Activated T-helper 1 cell treated with anti-CD3 and anti-CD28 coated beads, Interleukin-12 subunit alpha, Interleukin-12 subunit beta, Interleukin-2, Interleukin-4 antibody, amounts not matched to agents 30 ng/mL and 10 ng/mL and 1 ng/mL, durations not matched to agents 14 hours and 24 hours and 36 hours (primary cell): ENCODE measurements at places on chromosomes 3 and 15. TPM values are rescaled to one million over a fixed set of nuclear protein-coding genes. Genes with fewer than 3 reads are reported as not detected.

Gene CAND2
- total RNA-seq = 0.29 TPM in 2 replicates

- no peak overlapping the region for H3K4me3 ChIP-seq
- no peak overlapping the region for H3K27ac ChIP-seq
- no peak for DNase-seq
- peaks cover 7% of the 10 kb centered on the region for H3K36me3 ChIP-seq
Measured at GRCh38 chr15:99735868-99736267, 2.6 kb upstream of the LYSMD4 start.

DNA sequence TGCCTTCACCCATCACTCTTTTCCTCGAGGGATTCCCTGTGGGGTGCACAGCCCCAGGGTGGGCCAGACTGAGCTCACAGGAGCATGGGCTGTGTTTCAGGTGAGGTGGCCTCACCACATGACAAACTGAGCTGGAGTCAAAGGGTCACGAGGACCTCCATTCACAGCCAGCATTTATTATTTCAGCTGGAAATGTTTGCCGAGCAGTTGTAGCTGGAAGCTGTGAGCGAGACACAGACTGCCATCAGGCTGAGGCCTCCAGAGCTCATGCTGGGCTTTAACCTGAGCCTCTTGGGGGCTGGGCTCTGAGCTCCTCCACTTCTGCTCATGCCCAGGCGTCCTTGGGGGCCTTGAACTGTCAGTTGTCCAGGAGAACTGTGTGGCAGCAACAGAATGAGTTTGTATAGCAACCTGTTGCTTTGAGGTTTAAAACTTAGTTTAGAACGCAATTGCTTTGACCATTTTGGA, 57.5 kb downstream of the FLNB start:
- DNase-seq = no peak
- no peak overlapping the region for H3K4me3 ChIP-seq
- no peaks in the 10 kb centered on the region for H3K27me3 ChIP-seq

Gene GOLGA8J
- 0.23 TPM in 1 of 2 replicates, not detected in the other for total RNA-seq

DNA sequence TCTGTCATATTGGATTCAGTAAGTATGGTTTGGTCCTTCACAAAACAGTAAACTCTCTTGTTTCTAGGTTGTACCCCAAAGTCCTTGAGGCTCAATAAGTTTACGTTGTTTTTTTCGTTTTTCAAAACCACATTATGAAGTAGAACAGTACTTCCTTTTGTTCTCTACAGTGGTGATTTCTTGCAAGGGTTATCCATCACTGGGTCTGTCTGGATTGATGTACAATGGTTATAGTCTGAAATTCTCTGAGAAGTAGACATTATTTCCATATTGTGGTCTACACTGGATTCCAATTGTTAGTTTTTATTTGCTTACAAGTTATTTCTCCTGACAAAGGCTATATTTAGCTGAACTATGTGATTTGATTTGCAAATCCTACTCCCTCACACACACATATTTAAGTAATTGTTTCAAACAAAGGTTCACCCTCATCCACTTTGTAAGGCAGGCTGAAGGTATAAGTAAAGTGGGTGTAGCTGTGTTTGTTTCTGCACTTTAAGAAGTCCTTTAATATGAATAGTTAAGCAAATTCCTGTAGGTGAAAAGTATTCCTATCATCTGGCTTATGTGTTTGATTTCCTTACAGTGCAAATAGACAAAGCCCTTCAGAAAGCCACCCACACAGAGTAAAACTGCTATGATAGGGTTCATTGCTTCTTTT, 64.2 kb upstream of the MME start:
- no peaks in the 10 kb centered on the region for H3K36me3 ChIP-seq
- H3K4me3 ChIP-seq = no peak overlapping the region
- DNase-seq = no peak
- no peak overlapping the region for H3K27ac ChIP-seq

GRCh38 chr3:120664926-120665325, 17.1 kb downstream of the HGD start:
- no peak overlapping the region for H3K27ac ChIP-seq
- no peaks in the 10 kb centered on the region for H3K36me3 ChIP-seq
- H3K27me3 ChIP-seq = peaks cover 8% of the 10 kb centered on the region
- H3K4me3 ChIP-seq = no peak overlapping the region
- DNase-seq = no peak

DNA sequence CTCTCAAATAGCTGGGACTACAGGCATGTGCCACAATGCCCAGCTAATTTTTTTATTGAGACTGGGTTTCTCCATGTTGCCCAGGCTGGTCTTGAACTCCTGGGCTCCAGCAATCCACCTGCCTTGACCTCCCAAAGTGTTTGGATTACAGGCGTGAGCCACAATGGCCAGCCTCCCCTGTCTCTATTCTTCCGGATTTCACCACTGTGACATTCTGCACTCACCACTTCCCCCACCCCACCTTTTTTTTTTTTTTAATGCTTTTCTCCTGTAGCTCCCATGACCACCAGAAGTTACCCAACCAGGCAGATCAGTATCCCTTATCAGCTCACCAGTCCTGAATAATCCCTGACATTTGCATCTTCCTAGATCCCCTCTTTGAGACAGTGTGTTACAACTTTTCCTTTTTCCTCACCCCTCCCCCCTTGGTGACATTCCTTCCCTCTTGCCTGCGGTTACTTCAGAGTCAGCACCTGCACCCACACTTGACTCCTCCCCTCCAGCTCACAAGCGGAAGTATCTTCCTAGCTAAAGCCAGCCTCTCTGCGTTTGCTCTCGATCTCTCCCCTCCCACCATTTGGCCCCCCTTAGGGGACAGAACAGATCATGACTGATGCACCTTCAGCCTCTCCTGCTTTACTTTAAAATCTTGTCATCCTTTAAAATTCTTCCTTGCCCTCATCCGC, 13.5 kb upstream of the ZNF592 start:
- peak overlapping the region; percentile 74 for H3K4me3 ChIP-seq
- DNase-seq = peak; percentile 67
- H3K4me1 ChIP-seq = peaks cover 48% of the 10 kb centered on the region
- no peaks in the 10 kb centered on the region for H3K36me3 ChIP-seq
- no peaks in the 10 kb centered on the region for H3K27me3 ChIP-seq

- H3K27ac ChIP-seq = no peak overlapping the region
- H3K27me3 ChIP-seq = no peaks in the 10 kb centered on the region
- no peaks in the 10 kb centered on the region for H3K4me1 ChIP-seq
- no peaks in the 10 kb centered on the region for H3K36me3 ChIP-seq
- no peak for DNase-seq
- no peak overlapping the region for H3K4me3 ChIP-seq
Measured at GRCh38 chr3:178271740-178272387, 264.4 kb upstream of the KCNMB2 start.

Gene SLC12A1
- total RNA-seq = not detected in 2 replicates

DNA sequence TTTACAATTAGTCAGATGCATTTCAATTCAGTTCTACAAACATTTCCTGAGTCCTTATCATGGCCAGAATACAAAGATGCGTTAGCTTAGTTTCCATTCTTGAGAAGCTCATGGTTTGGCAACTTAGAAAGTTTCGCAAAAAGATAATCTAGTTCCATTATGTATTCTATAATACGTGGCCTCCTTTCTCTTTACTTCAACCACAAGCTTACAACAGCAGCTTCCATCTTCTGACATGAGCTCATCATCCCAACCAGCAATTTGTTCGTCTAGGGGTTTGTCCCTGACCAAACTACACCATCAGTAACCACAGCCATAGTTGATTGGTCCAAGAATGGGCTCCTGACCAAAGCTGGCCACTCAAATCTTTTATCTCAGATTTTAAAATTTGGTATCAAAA, 267.6 kb upstream of the TBC1D5 start:
- no peaks in the 10 kb centered on the region for H3K27me3 ChIP-seq
- no peaks in the 10 kb centered on the region for H3K4me1 ChIP-seq
- DNase-seq = no peak
- no peak overlapping the region for H3K4me3 ChIP-seq
- H3K36me3 ChIP-seq = no peaks in the 10 kb centered on the region

DNA sequence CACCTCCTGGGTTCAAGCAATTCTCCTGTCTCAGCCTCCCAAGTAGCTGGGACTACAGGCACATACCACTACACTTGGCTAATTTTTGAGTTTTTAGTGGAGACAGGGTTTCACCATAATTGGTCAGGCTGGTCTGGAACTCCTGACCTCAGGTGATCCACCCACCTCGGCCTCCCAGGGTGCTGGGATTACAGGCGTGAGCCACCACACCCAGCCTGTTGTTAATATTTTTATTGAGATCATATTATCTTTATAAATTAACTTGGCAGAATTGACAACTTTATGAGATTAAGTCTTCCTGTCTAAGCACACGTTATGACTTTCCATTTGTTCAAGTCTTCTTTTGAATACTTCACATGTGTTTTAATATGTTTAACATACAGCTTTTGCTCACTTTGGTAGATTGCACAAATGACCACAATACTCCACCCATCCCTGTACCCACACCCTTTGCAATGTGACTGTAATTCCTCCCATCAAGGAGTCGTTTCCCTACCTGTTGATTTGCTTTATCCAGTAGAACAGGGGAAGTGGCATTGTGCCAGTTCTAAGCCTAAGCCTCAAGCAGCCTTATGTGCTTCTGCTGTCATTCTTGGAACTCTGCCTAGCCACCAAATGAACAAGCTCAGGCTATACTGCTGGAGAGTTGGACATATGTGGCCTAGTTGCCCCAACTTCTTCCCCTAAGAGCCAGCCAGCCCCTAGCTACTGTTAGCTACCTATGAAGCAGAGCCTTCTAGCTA, 8.2 kb downstream of the XYLB start:
- peaks cover 12% of the 10 kb centered on the region for H3K36me3 ChIP-seq
- H3K4me1 ChIP-seq = no peaks in the 10 kb centered on the region
- no peak overlapping the region for H3K27ac ChIP-seq

DNA sequence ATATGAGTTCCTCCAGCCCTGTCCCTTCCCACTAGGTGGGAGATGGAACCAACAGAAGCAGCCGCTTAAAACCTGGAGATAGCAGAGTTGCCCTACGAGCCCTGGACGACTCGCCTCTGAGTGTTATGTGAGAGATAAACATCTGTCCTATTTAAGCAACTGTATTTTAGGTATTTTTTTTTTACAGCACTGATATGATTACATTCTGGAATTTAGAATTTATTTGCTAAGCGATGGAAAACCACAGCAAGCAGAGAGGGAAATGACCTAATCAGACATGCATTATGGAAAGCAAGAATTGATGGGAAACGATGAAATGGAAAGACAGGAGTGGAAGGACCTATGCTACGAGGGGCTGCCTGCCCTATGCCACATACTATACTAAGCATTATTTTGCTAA, 379.0 kb upstream of the IL12A start:
- peaks cover 6% of the 10 kb centered on the region for H3K27me3 ChIP-seq
- H3K4me3 ChIP-seq = no peak overlapping the region
- no peak overlapping the region for H3K27ac ChIP-seq
- no peaks in the 10 kb centered on the region for H3K36me3 ChIP-seq
- no peaks in the 10 kb centered on the region for H3K4me1 ChIP-seq

GRCh38 chr3:184700759-184701158, 11.1 kb downstream of the MAGEF1 start:
- no peak for DNase-seq
- no peak overlapping the region for H3K4me3 ChIP-seq
- no peak overlapping the region for H3K27ac ChIP-seq
- H3K4me1 ChIP-seq = no peaks in the 10 kb centered on the region

Gene MEX3B
- 0.59 and 0.73 TPM in 2 replicates for total RNA-seq

DNA sequence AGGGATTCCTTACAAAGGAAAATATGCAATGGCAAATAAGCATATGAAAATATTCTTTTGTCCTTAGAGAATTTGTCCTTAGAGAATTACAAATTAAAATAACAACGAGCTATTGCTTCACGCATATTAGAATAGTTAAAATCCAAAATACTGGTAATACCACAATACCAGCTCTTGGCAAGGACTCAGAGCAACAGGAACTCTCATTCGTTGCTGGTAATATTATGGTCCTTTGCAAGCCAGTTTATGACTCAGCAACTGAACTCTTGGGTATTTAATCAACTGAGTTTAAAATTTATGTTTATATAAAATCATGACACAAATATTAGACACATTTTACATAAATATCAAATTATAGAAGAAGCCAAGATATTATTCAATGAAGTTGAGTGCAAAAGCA, 1730.4 kb downstream of the SI start:
- H3K27ac ChIP-seq = no peak overlapping the region
- no peaks in the 10 kb centered on the region for H3K27me3 ChIP-seq
- no peaks in the 10 kb centered on the region for H3K4me1 ChIP-seq
- H3K4me3 ChIP-seq = no peak overlapping the region
- H3K36me3 ChIP-seq = no peaks in the 10 kb centered on the region

Gene PLA2G4F
- not detected in 2 replicates for total RNA-seq

- H3K27me3 ChIP-seq = no peaks in the 10 kb centered on the region
- H3K4me1 ChIP-seq = no peaks in the 10 kb centered on the region
- DNase-seq = no peak
Measured at GRCh38 chr3:79167651-79168416, 600.0 kb downstream of the ROBO1 start.

- H3K4me1 ChIP-seq = no peaks in the 10 kb centered on the region
- no peaks in the 10 kb centered on the region for H3K27me3 ChIP-seq
- no peak overlapping the region for H3K27ac ChIP-seq
- no peaks in the 10 kb centered on the region for H3K36me3 ChIP-seq
- DNase-seq = no peak
- no peak overlapping the region for H3K4me3 ChIP-seq
Measured at GRCh38 chr3:168878655-168879054, 782.9 kb upstream of the GOLIM4 start.

DNA sequence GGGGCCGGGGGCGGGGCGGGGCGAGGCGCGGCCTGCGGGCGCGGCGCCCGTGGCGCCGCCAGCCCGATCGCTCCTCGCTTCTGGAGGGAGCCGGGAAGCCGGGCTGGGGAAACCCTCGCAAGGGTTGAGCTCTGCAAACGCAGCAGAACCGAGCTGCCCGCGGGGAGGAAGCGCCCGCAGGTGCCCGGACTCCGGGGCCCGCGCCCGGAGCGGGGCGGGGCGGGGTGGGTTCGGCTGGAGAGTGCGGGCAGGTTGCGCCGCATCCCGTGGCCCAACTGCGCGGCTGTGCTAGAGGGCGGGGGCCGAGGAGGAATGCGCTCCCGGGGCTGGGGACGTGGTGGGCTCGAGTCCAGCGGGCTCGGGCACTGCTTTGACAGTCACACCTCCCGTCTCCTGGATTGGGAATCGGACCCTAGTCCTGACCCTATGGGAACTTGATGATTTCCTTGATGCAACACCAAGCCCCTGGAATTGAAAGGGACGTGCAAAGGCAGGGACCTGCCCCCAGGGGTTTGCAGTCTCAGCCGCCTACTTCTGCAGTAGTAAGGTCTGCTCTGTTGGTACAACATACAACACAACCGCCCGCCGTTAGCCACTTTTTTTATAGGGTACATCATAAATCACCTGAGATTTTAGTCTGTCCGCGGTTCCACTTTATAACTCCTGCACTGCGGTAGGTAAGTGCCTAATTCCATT, 34.3 kb downstream of the ZBTB38 start:
- H3K27ac ChIP-seq = peak overlapping the region; percentile 62
- H3K4me3 ChIP-seq = peak overlapping the region; percentile 85
- H3K27me3 ChIP-seq = no peaks in the 10 kb centered on the region
- peak; percentile 36 for DNase-seq
- H3K4me1 ChIP-seq = peaks cover 31% of the 10 kb centered on the region

- H3K4me1 ChIP-seq = peaks cover 56% of the 10 kb centered on the region
- no peak overlapping the region for H3K4me3 ChIP-seq
- peaks cover 53% of the 10 kb centered on the region for H3K36me3 ChIP-seq
- no peak overlapping the region for H3K27ac ChIP-seq
Measured at GRCh38 chr3:16366581-16366980, 101.6 kb downstream of the OXNAD1 start.
